ENCODE measurements at places on chromosomes 6 and 20.

DNA sequence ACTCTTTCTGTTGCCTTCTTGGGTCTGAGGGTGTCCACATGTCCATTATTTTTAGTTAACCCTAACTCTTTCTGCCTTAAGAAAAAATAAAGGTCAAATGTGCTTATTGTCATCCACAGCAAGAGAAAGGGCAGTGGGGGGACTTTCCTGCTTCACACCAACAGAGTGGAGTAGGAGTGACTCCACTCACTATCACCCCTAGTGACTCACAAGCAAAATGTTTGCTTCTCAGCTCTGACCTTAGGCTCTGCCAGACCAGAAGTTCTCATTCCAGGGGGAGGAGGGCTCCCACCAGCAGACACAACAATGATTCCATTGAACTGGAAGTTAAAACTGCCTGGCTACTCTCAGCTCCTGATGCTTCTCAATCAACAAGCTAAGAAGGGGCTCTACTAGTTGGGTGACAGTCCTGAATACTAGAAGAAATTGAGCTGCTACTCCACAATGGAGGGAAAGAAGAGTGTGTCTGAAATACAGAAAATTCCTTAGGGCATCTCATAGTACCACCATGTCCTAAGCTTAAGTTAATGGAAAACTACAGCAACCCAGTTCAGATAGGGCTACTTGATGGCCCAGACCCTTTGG lies 83.9 kb upstream of the AFDN start:
- DNase-seq, result no peak

GRCh38 chr6:156735751-156736150 lies 41.4 kb upstream of the ARID1B start:
- no peak for DNase-seq

DNA sequence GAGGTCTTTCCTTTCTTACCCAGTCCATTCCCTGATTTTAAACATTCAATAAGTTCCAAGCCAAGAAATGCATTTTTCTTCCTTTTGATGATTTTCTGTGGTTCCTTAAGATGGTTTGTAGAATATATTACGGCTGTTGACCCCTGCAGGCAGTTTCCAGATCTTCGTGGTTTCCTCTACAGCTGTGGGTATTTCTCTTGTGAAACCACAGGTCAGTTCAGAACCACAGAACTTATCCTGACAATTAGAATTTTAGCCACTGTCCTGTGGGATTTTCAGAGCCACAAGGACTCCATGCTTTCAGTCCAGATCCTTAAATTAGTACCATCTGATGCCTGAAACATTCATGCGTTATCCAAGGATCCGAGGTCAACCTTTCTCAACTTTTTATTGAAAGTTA lies 29.7 kb upstream of the EXOC2 start:
- no peak for DNase-seq

DNA sequence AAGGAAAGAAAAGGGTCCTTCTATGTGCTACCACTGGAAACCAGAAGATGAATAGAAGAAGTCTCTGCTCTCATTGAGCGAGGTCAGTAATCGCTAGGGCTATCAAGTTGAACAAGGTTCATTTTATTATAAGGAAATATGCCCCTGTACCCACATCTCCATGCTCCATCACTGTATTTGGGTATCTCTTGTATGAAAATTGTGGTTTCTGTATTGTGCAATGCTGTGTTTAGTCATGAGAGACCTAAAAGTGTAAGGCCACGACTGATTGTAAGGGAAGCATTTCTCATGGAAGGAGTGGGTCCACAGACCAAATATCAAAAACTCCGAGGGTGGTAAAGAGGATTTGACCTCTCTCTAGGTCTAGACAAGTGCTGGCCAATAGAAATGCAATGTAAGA lies 3.6 kb upstream of the HS3ST5 start:
- no peak for DNase-seq

GRCh38 chr20:18985551-18985950 lies 172.0 kb downstream of the SCP2D1 start:
- DNase-seq, result no peak

GRCh38 chr6:43972913-43973300 lies 154.3 kb downstream of the MRPL14 start:
- DNase-seq, result no peak

- DNase-seq, result no peak
These were observed 758.0 kb upstream of the MMS22L start for GRCh38 chr6:98041056-98041455.

- no peak for DNase-seq
These were observed 398.3 kb downstream of the C6orf118 start for GRCh38 chr6:164911151-164911550.

DNA sequence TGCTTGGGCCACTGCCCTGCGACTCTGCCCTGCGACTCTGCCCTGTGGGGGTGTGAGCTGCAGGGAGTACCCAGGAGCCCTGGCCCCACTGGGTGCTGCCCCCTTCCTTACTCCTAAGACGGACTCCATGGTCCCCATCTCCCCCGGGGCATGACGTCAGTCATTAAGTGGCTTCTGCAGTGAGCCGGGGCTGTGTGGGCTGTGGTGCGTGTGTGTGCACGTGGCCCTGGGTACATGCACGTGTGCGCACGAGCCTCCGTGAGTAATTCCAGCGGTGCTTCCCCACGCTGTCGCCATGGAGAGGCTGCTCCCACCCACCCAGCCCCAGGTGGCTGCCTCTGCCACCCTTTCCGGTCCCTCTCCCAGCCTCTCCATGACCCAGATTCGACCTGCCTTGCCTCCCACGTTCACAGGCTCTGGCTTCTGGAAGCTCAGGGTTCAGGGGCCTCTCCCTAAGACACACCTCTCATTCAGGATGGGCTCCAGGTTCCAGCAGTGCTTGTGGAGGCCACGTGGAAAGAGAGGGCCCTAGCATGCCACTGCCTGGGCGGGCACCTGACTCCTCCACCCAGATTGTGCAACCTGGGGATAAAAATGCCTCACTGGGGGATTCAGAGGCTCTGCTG lies 88.3 kb downstream of the DLGAP4 start:
- DNase-seq, result no peak

- DNase-seq, result no peak
These were observed 1.3 kb downstream of the BTBD3 start for GRCh38 chr20:11918981-11919380.

DNA sequence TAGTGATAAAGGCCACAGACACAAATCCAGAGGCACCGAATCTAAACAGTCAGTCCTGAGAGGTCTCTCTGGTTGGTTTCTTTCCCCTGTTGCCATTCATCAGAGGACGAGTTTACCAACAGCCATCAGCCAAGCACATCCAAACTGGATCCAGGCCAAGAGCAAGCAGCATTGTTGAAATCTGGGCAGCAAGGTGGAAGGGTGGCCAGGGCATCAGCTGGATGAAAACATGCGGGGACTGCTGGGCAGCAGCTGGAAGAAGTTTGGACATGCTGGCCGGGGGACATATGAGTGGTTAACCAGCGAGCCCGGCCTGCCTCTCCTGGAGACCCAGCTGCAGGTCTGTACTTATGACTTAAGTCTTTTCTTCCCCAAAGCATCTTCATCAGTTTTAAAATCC lies at the start of gene SMIM28:
SMIM28 (plus strand) TSS at position 62 of the 400 bp plus-strand sequence; CDS start at position 230, 168 bp downstream.
- no peak for DNase-seq

DNA sequence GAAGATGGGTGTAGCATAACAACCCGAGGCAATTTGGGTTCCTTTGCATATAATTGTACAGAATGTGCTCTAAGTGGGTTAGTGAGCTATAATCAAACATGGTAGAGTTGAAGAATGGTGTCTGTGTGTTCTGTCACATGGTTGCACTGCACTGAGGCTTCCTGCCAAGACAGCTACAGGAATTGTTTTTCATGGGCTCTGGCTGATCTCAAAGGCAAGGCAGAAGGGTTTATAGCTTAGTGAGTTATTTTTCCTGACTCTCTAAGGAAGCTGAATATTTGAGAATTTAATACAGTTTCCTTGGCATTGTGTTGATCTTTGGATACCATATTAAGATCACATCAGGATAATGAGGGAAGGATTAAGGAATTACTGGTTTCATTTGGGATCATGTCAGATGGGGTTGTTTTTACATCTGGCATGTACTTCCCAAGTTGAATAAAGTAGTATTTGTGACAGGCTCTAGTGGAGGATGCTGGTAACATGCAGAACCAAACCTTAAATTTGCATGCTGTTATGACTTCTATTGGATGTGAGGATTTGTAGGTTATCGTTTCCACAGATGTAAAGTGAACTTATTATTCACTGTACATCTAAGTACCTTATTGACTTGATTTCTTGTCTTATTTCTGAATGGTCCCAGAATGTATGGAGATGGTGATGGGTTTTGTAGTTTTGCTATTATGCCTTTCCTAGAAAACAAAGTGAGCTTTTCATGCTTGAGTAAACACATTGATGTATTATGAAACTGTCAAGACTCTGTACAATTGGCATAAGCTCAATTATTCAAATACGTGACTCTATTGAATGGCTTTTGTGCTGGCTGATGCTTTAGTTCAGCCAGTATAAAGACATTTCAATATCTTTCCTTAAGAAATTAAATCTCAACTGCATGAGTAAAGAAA lies 43.3 kb downstream of the LRRC1 start:
- DNase-seq, result no peak

DNA sequence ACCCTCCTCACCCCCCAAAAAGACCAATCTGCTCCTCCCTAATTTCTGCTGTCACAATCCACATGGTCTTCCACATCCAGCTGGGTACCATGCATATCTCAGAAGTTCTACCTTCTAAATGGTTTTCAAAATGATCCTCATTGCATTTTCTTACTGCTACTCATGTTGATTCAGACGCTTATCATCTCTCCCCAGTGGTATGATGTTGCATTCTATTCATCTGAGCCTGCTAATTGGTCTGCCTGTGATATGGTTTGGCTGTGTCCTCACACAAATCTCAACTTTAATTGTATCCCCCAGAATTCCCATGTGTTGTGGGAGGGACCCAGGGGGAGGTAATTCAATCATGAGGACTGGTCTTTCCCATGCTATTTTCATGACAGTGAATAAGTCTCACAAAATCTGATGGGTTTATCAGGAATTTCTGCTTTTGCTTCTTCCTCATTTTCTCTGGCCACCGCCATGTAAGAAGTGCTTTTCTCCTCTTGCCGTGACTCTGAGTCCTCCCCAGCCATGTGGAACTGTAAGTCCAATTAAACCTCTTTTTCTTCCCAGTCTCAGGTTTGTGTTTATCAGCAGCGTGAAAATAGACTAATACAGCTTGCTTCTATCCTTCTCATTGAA lies 41.4 kb upstream of the CLIC5 start:
- no peak for DNase-seq

DNA sequence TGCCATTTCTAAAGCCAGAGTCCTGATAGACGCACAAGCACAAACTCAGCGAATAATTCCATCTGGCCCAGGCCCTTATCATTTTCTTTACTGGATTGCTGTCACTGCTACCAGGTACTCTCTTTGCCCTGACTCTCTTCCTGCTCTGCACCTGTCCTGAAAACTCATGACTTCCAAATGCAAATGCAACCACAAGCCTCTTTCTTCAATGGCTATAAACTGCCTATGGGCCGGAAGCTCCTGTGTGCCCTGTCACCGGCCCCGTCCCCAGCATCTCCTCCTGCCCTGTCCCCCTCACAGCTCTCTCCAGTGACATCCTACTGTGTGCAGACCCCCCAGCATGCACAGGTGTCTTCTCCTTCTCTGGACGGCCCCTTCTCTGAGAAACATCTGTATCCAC lies 302.6 kb downstream of the GMDS start:
- DNase-seq, result no peak

DNA sequence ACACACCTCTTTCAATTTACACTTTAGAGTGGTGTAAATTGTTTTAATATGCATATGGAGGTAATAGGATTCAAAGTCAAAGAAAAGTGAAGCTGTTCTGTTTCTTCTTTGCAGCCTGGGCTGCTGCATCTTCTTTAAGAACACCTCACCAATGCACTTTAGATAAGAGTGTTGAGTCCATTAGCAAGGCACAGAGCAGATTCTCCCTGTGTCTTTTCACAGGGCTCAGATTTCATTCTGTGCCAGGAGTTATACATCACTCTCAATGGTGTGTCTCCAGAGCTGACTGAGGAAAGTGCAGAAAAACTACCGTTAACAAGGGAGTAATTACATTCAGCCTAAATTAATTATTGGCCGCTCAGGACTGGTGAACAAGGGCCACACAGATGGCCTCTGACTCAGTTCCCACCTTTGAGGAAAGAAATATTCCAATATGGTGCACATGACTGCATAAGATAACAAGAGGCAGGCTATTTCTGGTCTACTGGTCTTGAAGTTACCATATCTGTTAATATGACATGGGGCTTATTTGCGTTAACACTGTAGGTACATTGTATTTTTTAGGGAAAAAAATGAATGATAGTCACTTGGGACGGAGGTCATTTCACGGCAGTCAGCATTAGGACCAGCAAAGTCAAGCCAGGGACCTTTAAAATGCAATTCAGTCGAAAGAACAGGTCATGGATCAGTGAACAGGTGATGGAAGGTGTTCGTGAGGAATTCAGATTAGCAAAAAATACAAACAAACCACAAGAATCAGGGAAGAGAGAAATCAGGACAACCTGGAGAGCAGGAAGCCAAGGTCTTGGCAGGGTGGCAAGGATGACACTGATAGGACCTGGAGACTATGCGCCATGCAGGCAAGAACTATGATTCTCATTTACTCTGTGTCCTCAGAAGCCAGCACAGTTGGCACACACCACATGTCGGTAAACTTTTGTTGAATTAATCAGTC lies 203.7 kb downstream of the TBX18 start:
- DNase-seq, result no peak

- no peak for DNase-seq
These were observed 21.5 kb downstream of the ASIP start for GRCh38 chr20:34262488-34263288.

GRCh38 chr6:164926686-164927085 lies 382.7 kb downstream of the C6orf118 start:
- DNase-seq, result no peak

DNA sequence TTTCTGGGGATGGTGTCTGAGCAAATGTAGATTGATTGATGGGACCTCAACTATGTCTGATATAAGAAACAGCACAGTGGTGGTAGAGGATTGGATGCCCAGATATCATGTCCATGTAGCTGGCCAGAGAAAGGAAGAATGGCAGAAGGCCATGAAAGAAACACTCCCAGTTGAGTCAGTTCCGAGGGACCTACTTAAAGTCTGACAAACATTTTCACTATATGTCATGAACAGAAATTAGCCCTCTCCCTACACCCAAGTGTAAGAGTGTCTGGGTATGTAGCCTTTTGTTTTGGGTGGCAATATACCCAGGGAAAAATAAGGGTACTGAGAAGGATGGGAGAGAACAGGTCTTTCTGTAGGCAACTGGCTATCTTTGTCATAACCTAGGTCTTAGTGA lies 434.2 kb downstream of the BCKDHB start:
- DNase-seq, result no peak

DNA sequence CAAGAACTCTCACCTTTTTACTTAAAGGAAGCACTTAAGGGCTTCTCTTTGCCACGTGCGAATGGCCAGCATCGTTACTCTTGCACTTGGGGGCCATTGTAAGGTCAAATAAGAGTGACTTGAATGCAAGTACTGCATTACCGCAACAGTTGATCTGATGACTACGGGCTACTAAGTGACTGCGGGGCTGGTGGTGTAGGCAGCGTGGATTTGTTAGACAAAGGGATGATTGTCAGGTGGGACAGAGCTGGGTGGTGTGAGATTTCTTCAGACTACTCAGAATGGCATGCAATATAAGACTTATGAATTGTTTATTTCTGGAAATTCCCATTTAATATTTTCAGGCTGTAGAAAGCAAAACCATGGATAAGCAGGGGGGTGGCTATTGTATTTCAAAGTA lies 199.7 kb upstream of the UST start:
- DNase-seq, result no peak
